ENCODE measurements at places on chromosomes 13 and 19. TPM values are rescaled to one million over a fixed set of nuclear protein-coding genes. Genes with fewer than 3 reads are reported as not detected.

Gene NXNL1
- not detected for total RNA-seq

Gene ERICH4
- not detected for total RNA-seq

Gene IFI30
- 72.3 TPM for total RNA-seq

Gene CEACAM20
- total RNA-seq: not detected

Gene ZNF132
- 6.0 TPM for total RNA-seq

Gene NLRP11
- not detected for total RNA-seq

Gene ZNF112
- total RNA-seq: not detected

Gene CGB8
- not detected for total RNA-seq

Gene COX6B1
- 471 TPM for total RNA-seq

Gene ELAVL3
- total RNA-seq: 0.71 TPM

Gene NLRP9
- not detected for total RNA-seq

Gene FFAR2
- total RNA-seq: not detected

Gene S1PR4
- total RNA-seq: 140 TPM

Gene FPR1
- total RNA-seq: not detected

Gene NLRP4
- not detected for total RNA-seq

Gene TMEM255B
- total RNA-seq: 1.9 TPM

Gene KIR3DL1
- total RNA-seq: not detected

Gene ATCAY
- not detected for total RNA-seq

Gene MYO1F
- total RNA-seq: 254 TPM

Gene CEACAM4
- total RNA-seq: not detected

Gene THSD8
- 17.7 TPM for total RNA-seq

Gene A1BG
- 17.5 TPM for total RNA-seq

Gene PEX11G
- total RNA-seq: 1.5 TPM

Gene NFIX
- 1.4 TPM for total RNA-seq

Gene ZNF790
- total RNA-seq: 8.0 TPM

Gene TEX26
- total RNA-seq: not detected

Gene AMER2
- total RNA-seq: not detected

Gene ZNF813
- 5.0 TPM for total RNA-seq

Gene RGL3
- total RNA-seq: not detected

Gene NCAN
- not detected for total RNA-seq

Gene PTPRH
- total RNA-seq: not detected

Gene DPF1
- 0.16 TPM for total RNA-seq

Gene MUC16
- not detected for total RNA-seq

Gene IL27RA
- total RNA-seq: 39.7 TPM

Gene ALG11
- total RNA-seq: 22.9 TPM

Gene ZNF471
- total RNA-seq: 0.95 TPM

Gene NRTN
- total RNA-seq: not detected

Gene SRRM5
- total RNA-seq: 0.73 TPM

Gene CERS1
- not detected for total RNA-seq

Gene DOCK6
- 0.13 TPM for total RNA-seq

Gene FAM216B
- not detected for total RNA-seq

Gene LENG9
- 5.6 TPM for total RNA-seq

Gene GJB2
- total RNA-seq: 0.26 TPM

All from activated CD8-positive, alpha-beta T cell treated with anti-CD3 and anti-CD28 coated beads, Interleukin-2, amount 10 ng/mL, durations not matched to agents 7 days and 5 days (primary cell).